HTR-8/SVneo (cell line): ENCODE measurements at places on chromosomes 11 and 22.

DNA sequence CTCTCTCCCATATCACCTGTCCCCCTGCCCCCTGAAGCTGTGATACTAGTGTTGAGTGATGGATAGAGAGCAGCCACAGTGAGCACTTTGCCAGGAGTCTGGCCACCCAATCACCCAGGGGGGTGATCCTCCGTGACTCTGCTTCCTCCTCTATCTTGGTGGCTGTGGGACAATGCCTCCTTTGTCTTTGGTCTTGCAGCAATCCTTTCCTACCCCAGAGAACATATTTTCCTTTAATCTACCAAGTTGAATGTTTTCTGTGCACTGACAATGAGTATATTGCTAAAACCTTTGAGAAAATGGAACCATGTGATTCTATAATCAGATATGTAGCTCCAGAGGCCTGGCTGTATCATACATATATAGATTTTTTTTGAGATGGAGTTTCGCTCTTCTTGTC lies 58.1 kb upstream of the HEPHL1 start:
- DNase-seq: no peak

GRCh38 chr11:119797123-119797611 lies 68.2 kb upstream of the NECTIN1 start:
- DNase-seq: no peak

DNA sequence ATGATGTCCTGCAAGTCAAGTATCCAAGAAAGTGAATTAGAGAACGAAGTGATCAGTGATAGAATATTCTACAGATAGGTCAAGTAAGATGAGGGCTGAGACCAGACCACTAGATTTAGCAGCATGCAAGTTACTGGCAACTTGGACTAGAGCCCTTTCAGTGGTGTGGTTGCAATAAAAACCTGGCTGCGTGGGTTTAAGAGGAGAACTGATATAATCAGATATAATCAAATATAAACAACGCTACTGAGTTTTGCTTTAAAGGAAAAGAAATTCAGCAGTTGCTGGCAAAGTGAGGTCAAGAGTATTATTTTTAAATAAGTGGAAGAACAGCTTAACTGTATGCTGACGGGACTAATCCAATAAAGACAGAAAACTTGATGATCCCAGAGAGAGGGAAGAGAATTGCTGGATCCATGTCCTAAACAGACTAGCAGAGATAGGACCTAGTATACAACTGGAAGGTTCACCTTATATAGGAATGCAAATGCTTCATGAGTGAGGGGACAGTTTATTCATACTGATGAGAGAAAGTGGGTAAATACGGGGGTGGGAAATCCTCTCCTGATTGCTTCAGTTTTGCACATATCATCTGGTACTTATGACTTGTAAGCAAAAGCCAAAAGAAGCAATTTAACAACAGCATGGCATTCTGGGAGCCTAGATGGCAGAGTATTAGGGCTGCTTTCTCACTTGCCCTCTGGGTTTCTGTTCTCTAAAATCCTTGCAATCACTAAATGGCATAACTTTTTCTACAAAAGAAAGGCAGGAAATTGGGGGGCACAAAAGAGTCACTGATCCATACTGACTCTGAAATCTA lies 146.2 kb downstream of the RBFOX2 start:
- DNase-seq: no peak

DNA sequence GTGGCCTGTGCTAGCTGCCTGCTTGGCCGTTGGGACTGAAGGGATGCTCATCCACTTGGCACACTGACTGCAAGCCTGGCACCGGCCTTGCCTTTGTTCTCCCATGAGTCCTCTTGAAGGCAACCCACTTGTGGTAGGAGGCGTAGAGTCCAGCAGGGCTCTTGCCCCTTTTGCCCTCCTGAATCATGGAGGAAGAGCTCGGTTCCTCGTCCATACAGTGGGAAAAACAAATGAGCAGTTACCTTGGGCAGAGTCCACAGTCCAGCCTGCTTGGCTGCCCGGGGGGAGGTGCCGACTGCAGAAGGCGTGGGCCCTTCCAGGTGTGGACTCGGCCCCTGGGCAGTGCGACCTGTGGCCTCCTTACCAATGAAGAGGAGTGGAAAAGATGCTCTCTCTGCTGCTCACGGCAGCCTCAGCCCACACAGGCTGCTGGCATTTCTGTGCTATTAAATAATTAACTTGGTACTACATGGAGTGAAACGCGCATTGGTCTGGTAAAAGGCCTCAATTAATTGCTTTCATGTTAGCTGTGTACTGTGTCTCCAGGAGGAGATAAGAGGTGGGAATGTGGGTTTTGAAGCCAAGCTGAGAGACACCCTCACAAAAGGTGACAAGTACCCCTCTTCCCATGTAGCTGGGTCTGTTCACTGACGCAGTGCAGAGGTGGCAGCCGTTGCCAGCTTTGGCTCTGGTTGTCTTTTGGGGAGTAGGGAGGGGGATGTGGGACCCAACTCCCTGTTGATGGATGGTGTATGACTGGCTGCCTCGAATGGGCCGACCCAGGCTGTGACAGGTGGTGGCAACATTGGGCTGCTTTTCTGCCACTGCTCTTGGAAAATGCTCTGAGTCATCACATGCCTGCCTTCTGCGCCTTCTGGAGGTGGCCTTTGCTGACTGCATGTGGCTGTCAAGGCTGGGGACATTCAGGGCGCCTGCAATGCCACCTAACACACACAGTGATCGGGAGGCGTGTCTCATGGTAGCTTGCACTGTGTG lies 26.8 kb upstream of the B3GAT1 start:
- no peak for DNase-seq

DNA sequence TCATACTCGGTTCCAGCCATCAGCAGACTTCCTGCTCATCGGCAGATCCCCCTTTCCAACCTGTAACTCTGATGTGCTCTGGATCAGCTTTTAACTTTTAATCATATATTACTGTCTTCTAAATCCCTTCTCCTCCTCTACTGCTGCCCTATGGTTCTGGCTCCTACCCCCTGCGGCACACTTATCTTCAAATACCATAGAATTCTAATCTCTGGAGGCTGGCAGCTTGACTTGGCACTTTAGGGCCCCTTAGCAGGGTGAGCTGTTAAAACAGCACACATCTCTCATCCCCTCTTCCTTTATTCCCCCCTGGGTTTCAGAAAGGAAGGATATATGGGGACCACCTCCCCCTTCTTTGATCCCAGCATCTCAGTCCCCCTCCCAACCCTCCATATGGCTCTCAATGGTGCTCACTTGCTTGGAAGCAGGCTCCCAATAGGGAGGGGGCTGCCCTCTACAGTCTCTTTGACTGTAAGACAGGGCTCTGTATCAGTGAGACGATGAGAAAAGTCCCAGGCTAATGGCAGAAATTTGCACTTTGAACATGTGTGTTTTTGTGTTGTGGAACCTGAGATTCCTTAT lies 4.4 kb upstream of the CNTF start:
- DNase-seq: no peak

- no peak for DNase-seq
Observed at GRCh38 chr22:32964411-32965057, 93.6 kb downstream of the SYN3 start.

- no peak for DNase-seq
Observed at GRCh38 chr11:79367844-79368243, 73.0 kb downstream of the TENM4 start.

GRCh38 chr11:50182486-50182885 lies 149.8 kb downstream of the OR4C45 start:
- DNase-seq: no peak

DNA sequence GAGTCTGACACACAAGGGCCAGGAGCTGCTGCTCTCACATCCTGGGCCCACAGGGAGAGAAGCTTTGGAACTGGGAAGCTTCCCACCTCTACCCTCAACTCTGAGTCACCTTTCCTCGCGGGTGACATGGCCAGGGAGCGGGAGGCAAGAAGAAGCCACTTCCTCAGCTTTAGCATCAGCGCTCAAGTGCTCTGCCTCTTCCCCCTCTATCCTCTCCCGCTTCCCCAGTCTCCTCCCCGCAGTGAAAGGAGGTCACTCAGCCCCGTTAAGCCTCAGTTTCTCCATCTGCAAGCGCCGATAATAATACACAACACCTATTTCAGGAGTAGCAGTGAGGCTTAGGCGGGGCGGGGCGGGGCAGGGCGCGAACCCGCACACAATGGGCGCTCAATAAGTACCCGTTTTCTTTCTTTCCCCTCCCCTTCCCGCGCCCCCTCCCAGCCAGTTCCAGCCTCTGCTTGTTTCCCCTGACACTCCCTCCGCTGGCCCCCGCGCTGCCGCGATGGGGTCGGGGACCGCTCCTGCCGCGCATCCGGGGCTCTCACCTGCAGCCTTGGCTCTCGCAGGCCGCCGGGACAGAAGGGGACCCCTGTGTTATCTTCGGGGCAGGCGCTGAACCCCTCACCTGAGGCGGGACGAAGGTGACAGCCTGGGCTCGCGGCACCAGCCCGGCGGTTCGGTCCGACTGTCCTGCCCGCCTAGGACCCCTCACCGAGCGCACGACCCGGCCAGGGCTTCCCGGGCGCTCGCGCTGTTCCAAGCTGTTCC lies 892 bp downstream of the GDPD5 start:
- DNase-seq: peak; percentile 48

GRCh38 chr11:83835423-83835822 lies 549.3 kb upstream of the CCDC90B start:
- DNase-seq: no peak

- no peak for DNase-seq
Observed at GRCh38 chr11:14212986-14213385, 146.0 kb downstream of the RRAS2 start.

DNA sequence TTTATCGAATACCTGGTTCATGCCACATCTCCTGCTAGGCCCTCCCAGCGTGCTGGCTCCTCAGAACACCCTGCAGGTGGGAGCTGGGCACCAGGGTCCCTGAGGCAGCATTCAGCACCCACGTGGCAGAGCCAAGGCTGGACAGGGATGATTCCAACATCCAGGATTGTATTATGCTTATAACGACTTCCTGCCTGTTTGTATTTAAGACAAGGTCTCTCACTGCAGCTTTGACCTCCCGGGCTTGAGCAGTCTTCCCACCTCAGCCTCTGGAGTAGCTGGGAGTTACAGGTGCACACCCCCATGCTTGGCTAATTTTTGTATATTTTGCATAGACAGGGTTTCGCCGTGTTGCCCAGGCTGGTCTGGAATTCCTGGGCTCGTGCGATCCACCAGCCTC lies 64.7 kb upstream of the WNT7B start:
- DNase-seq: no peak

DNA sequence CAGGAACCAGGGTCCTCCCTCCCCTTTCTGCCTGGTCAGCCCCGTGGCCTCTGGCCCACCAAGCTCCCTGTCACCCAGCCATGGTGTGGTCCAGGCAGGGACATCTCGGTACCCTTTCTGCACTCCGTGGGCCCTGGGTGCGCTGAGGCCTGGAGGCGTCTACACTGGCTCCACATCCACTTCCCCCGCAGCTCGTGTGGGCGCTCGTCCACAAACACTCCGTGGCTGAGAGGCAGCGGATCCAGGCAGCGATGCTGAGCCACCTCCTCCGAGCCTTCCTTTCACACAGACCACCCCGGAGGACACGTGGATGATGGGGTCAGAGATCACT lies 16.1 kb downstream of the RNH1 start:
- no peak for DNase-seq

GRCh38 chr11:132033051-132033450 lies 662.6 kb downstream of the NTM start:
- no peak for DNase-seq

DNA sequence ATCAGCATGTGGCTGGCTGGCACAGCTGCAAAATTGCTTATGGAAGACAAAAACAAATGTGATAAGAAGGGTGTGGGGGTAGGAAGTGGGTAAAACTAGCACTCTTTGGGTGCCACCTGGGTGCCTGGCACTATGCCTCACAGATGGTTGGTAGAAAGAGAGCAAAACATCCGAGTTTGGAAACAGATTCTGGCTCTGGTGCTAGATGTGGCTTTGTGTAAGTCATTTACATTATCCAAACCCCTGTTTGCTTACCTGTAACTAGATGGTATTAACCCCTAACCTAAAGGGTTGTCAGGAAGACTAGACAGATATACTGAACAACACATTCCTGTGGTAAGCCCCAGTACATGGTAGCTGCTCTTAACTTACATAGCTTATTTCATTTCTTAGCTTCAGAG lies 905.6 kb downstream of the DLG2 start:
- DNase-seq: no peak

- DNase-seq: no peak
Observed at GRCh38 chr11:91922846-91923245, 301.8 kb upstream of the FAT3 start.

- DNase-seq: no peak
Observed at GRCh38 chr11:85137597-85137996, 489.5 kb downstream of the DLG2 start.

GRCh38 chr11:79212741-79213190 lies 228.1 kb downstream of the TENM4 start:
- DNase-seq: no peak

GRCh38 chr22:27136596-27136995 lies 479.2 kb downstream of the MIAT start:
- DNase-seq: no peak

GRCh38 chr22:41478891-41479521 lies 10.1 kb downstream of the ACO2 start:
- DNase-seq: no peak
